ENCODE measurements at places on chromosomes 7 and 10.
A peak's percentile ranks its signal among the peaks of the same experiment; 100 is the strongest.

DNA sequence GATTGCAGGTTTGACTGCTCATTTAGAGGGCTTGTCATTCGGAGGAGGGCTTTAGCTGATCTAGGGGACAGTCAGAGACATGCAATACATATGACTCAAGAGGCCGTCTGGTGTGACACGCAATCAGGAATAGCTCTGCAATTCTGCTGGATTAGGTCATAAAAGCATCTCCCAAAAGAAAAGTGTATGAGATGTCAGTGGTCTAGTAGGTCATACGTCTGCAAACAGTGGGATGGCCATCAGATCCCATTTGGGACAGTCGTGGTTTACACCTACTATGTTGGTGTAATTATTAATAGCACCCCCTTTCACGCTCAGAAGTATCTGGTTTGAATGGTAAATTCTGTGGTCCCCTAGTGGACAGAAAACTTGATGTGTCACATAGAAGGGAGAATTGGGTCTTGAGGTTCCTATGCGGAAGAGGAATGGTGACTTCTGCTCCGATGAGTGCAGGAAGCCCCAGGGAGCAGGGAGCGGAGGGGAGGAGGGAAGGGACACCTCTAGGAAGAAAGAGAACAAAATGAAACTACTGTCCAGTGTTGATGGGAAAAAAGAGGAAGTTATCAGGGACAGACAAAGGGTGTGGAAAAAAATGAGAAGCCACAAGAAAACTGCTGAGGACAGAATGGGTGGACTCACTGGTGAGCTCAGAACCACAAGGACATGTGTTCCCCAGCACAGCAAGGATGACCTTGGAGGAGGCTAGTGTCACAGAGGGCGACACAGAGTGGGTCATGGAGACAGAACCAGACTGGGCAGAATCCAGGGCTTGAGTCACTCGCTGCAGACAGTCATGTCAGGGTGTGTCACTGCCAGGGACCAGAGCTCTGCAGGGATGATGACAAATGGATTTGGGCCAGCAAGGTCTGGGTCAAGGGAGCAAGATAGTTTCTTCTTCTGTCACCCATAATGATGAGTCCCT, 59.9 kb downstream of the MAP3K8 start:
- DNase-seq = peak; percentile 8

- no peak for DNase-seq
Observed at GRCh38 chr10:5457741-5458140, 41.6 kb downstream of the CALML5 start.

GRCh38 chr10:43068471-43069210, 8.2 kb upstream of the RET start:
- DNase-seq = no peak

DNA sequence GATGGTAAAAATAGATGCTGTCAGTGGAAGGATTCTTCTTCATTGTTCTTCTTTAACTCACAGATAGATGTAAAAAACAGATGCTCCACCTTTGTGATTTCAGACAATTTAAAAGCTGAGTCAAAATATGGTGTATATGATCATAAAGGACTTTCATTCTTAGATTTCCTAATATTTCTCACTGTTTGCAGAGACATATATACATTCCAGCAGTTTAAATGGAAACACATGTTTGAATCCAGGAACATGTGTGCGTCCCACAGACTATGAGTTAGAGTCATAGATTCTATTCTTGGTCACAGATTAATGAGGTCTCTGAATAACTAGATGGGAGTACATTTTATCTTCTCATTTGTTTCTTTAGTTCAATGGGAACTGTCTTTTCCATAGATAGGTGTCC, 109.6 kb downstream of the BICC1 start:
- peak; percentile 86 for DNase-seq

DNA sequence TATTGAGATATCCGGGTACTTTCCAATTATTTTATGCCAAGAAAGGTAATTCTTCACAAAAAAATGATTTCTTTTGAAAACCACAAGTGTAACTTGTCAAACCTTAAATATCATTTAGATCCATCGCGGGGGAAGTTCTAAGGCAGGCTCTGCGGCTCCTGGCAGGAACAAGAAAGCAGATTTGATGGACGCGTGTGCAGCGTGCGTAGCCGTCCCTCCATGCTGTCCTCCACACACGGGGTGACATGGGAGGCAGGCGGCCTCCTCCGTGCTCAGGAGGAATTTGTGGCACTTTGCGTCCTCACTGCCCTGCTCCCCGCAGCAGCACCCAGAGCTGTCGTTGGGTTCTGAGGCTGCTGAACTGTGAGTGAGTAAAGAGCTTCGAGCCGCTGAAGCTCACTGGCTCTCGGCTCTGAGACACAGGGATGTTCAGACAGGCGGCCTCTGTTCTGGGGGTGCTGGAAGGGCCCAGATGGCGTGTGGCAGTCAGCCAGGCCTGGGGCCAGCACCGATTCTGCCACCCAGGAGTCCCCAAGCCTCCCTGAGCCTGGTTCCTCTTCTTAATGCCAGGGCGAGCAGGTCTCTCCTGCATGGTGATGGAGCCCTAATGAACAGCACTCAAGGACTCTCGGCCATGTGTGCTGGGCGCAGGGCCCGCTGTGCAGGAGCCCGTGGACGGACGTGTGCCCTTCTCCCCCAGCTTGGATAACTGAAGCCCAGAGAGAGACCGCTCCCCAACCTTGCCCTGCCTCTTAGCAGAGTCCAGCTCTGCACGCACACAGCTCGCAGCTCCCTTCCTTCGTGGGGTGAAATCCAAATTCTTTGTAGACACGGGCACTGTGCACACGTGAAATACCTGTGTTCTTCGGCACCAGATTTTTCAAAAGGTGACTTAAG, 185.4 kb upstream of the SHH start:
- DNase-seq = no peak

GRCh38 chr7:44881610-44882009, 3.7 kb downstream of the PURB start:
- peak; percentile 87 for DNase-seq

GRCh38 chr7:16727736-16728135, 25.8 kb upstream of the TSPAN13 start:
- no peak for DNase-seq

GRCh38 chr10:36170943-36171501, 528.9 kb upstream of the FZD8 start:
- DNase-seq = peak; percentile 20

DNA sequence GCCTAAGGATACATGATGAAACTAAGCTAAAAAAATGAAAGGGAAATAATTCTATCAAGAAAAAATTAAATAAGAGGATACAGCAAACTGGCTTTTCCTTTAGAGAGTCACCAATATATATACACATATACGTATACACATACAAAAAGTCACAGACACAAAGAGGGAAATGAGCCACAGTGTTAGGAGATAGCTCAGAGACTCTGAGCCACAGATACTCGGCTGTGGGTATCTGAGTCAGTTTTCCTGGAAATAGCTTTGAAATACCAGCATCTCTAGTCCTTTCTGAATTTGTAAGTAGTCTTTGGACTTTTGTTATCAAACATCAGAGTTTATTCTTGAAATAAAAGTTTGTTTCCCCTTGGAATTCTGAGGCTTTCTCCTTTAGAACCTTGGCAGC, 111.8 kb downstream of the TBXAS1 start:
- DNase-seq = no peak

- DNase-seq = no peak
Observed at GRCh38 chr10:23405540-23405939, 33.3 kb upstream of the OTUD1 start.

- peak; percentile 61 for DNase-seq
Observed at GRCh38 chr10:88979153-88979562, 11.4 kb upstream of the FAS start.

DNA sequence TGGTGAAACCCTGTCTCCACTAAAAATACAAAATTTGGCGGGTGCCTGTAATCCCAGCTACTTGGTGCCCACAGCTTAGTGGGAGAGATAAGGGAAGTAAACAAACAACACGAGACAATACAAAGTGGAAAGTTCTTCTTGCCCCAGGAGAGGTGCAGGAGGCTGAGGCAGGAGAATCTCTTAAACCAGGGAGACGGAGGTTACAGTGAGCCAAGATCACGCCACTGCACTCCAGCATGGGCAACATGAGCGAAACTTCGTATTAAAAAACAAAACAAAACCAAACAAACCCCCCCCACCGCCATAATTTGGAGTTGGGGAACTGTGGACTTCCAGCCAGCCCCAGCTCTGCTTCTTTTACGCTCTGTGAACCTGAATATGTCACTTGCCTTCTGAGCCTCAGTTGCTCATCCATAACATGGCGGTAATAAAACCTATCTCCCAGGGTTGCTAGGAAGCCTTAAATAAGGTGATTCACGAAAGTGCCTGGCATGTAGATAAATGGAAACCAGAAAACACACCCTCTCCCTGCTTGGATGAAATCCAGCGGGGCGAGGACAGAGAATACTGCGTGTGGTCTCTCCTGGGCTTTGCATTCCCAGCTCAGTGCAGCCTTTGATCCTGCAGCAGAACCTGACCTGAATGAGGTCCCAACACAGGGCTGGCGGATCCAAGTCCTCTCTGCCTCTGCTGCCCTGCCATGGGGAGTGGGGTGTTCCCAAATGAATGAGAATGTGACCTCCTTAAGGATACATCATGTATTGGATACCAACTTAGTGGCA, 10.2 kb downstream of the MLXIPL start:
- no peak for DNase-seq

GRCh38 chr10:46273506-46274477, 13.0 kb upstream of the ANTXRL start:
- no peak for DNase-seq

GRCh38 chr10:26318672-26319071, 102.1 kb downstream of the GAD2 start:
- DNase-seq = no peak

DNA sequence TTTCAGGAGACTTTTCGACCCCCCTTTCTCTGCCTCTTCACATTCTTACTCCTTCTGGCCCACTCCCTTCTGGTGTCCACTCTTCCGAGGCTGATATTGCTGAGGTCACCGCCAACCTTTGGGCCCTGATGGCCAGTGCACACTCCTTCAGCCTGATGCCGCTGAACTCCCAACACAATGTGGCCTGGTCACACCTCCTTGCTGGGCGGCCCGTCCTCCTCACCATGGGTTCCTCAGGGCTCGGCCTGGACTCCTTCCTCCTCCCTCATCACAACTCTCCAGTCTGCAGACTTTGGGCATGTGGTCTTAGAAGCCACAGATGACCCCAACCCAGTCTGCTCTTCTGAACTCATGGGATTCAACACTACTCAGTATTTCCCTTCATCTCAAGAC, 583.0 kb upstream of the MGMT start:
- DNase-seq = no peak

- peak; percentile 96 for DNase-seq
Observed at GRCh38 chr7:132782777-132783640, 206.7 kb upstream of the PLXNA4 start.

- no peak for DNase-seq
Observed at GRCh38 chr10:133010095-133010842, 67.9 kb upstream of the CFAP46 start.

DNA sequence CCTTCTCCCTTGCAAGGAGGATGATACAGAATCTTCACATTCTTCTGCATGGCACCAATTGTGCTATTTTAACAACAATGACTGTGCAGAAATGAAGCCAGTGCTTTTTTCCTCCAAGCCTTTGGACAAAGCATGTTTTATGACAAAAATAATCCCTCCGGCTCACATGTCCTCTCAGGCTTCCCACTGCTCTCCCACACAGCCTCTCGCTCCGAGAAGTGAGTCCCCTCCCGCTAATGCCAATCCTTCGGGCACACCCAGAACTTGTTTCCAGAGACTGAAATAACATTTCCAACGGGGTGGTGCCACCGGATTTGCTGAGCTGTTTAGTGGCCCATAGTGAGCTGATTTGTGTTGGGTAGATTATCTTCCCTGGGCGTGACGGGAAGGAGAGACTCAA, 35.8 kb downstream of the RBM17 start:
- DNase-seq = no peak

- DNase-seq = no peak
Observed at GRCh38 chr7:123552641-123553040, 5.0 kb downstream of the NDUFA5 start.

GRCh38 chr10:107492389-107492788, 327.9 kb upstream of the SORCS1 start:
- DNase-seq = no peak

DNA sequence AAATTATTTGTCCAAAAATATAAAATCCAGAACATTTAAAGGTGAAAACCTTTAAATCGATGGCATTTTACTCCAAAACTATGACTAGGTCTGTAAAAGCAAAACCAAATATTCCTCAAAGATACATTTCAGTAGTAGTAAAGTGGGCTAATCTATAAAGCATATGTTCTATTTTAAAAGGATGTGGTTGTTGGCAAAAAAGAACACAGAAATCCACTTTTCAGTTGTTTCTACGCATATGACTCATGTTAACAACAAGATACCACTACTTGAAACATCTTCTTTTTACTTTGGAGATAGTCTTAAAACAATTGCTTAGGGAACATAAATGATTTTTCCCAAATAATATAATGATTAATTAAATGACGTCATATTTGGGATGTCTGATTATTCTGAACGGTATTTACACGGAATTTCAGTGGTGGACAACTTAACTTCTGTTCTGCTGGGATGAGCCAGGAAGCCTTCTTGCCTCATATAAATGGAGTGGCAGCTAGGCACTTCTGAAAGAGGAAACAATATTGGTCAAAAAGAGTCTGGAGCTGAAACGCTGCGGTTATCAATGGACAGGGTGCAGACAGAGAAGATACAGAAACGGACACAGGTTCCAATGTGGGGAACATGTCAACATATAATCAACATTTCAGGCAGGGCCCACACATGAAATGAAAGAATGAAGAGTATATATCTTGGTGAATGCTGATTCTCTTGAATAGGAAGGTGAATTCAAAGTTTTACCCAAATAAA, 78.5 kb downstream of the ETV1 start:
- DNase-seq = no peak

DNA sequence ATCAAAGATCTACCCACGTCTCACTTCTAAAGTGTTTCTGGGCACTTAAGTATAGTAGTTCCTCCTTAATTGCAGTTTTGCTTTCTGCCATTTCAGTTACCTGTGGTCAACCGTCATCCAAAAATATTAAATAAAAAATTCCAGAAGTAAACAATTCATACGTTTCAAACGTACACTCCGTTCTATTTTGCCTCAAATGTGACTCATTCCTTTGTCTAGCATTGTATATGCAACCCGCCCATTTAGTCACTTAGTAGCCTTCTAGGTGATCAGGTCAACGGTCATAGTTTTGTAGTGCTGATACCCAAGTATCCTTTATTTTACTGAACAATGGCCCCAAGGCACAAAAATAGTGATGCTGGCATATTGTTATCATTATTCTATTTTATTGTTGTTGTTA, 33.8 kb downstream of the HGF start:
- no peak for DNase-seq

- DNase-seq = no peak
Observed at GRCh38 chr10:28043941-28044340, 45.1 kb upstream of the ODAD2 start.

- DNase-seq = no peak
Observed at GRCh38 chr7:115493381-115493780, 537.2 kb downstream of the TFEC start.

DNA sequence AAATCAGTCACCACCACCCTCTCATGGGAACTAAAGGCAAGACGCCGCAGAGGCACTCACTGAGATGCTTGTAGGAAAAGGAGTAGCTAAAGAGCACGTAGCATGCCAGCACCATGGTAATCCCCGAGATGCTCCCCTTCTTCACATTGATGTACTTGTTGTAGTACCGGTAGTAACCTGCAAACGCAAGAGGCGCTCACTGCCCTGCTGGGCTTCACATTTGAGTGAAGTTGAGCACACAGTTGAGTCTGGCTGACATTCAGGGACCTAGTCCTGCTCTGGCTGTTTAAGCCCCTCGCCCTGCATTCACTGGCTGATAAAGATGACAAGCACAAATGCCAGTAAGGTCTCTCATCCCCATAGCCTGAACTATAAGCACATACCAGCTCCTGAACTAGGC, 6.9 kb downstream of the ATP5MF start:
- no peak for DNase-seq

- peak; percentile 40 for DNase-seq
Observed at GRCh38 chr7:35975851-35976454, 175.1 kb downstream of the SEPTIN7 start.

Data from fibroblast of skin of left quadriceps (primary cell).